Activated CD4-positive, alpha-beta T cell treated with anti-CD3 and anti-CD28 coated beads for 36 hours (primary cell): ENCODE measurements at places on chromosomes 13 and 19. TPM values are rescaled to one million over a fixed set of nuclear protein-coding genes. Genes with fewer than 3 reads are reported as not detected.

DNA sequence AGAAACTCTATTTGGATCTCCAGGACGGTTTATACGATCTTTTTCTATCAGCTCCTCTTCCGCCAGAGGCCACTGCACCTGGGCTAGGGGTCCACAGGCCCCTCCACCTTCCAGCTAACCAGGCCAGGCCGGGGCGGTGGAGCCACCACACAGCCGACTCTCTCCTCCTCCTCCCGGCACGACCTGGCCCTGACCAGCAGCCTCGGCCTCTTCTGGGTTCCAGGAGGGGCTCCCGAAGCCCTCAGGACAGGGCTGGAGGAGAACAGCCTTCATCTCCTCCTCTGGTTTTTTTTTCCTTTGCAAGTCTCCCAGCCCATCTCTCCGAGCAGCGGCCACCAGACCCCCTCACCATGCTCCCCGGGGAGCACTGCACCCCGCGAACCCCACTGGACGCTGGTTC lies 17.1 kb downstream of the DPF1 start:
- no peak overlapping the region for H3K4me3 ChIP-seq
- peaks cover 10% of the 10 kb centered on the region for H3K4me1 ChIP-seq
- DNase-seq: no peak
- H3K27ac ChIP-seq: no peak overlapping the region

DNA sequence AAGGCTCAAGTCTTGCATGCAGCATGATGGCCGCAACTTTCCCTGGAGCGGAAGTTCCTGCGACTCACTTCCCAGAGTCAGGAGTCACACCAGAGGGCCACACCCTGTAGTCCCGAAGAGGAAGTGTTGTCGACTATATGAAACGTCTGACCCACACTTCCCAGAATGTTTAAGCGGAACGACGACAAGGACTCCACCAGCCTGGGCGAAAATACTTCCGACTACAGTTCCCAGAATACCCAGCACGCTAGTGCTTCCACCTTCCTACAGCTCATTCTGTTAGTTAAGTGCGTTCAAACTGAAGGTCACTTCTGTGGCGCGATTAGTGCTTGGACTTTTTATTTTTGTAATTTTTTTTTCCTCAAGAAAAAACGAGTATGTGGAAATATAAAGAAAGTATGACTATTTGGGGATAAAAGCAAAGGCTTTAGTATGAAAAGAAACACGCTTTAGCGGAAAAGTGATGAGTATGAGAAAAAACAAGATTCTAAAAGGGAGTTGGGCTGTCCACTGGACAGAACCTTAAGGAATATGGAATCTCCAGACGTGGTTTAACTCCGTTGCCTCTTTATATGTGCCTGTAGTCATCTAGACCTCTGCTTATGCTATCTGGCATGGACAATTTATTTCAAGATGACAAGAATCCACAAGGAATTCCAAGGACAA lies 15.5 kb upstream of the ZNF112 start:
- H3K36me3 ChIP-seq: peaks cover 5% of the 10 kb centered on the region
- no peak for DNase-seq
- H3K4me3 ChIP-seq: no peak overlapping the region
- H3K27ac ChIP-seq: no peak overlapping the region

DNA sequence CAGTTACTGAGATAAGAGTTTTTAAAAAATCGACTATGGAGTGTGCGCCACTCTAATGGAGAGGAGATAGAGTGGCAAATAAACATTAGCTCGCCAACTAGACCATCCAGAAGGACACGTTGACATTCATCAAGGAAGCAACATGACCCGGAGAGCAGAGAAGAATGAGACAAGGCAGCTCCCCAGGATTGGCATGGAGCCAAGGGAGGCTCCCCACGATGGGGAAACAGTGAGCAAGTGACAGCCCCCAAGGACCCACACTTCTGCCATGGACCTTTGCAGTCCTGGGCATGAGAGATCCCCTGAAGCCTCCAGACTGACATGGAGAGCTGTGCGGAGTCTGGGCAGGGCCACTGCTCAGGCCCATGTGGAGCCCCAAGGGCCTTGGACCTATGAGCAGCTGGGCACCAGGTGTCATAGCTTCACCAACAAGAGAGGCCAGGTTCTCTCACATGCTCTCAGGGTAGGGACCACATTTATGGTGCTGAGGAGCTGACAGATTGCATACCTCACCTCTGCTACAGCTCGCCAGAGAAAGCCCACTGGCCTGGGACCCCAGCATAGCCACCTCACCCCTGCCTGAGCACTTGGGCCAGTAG lies 6.7 kb downstream of the SIGLEC6 start:
- no peaks in the 10 kb centered on the region for H3K36me3 ChIP-seq
- no peak for DNase-seq
- no peak overlapping the region for H3K27ac ChIP-seq
- H3K4me3 ChIP-seq: no peak overlapping the region

DNA sequence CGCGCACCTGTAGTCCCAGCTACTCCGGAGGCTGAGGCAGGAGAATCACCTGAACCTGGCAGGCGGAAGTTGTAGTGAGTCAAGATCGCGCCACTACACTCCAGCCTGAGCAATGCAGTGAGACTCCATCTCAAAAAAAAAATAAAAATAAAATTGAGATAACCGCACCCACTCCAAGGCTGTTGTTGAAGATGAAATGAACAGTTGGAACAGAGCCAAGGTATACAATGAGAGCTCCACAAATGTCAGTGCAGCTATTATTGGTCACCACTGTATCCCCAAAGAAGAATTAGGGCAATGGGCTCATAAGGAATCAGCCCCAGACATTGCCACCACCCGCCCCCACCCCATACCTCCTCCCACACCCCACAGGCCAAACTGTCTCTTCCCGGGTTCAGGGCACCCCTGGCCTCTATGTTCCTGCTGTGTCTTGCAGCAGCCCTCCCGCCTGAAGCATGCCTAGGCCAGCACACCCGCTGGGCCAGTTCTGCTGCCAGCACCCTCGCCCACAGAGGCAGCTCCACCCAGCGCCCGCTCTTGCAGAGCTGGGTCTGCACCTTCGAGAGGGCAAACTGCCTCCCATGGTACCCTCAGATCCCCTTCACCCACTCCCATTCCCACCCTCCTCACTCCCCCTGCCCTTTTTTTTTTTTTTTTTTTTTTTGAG lies 3.5 kb upstream of the S1PR5 start:
- DNase-seq: no peak
- H3K4me1 ChIP-seq: peaks cover 20% of the 10 kb centered on the region
- H3K27me3 ChIP-seq: peaks cover 30% of the 10 kb centered on the region
- H3K36me3 ChIP-seq: no peaks in the 10 kb centered on the region

DNA sequence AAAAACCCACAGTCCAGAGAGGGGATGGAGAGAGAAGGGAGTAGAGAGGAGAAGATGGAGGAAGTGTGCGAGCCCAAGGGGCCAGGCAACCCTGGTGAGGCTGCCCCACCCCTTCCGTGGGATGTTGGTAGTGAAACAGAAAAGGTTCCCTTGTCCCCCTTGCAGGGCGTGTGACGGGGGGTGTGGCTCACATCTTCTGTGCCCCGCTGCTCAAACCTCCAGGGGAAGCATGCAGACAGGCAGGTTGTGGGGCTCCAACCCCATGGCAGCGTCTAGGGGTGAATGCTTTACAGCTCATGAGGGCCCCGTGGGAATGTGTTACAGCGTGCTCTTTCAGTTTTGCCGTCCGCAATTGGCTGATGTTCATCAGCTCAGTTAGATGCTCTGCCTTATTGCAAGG lies 14.7 kb upstream of the EVI5L start:
- peak; percentile 36 for DNase-seq
- H3K4me1 ChIP-seq: peaks cover 11% of the 10 kb centered on the region
- H3K4me3 ChIP-seq: no peak overlapping the region
- peaks cover 5% of the 10 kb centered on the region for H3K36me3 ChIP-seq

DNA sequence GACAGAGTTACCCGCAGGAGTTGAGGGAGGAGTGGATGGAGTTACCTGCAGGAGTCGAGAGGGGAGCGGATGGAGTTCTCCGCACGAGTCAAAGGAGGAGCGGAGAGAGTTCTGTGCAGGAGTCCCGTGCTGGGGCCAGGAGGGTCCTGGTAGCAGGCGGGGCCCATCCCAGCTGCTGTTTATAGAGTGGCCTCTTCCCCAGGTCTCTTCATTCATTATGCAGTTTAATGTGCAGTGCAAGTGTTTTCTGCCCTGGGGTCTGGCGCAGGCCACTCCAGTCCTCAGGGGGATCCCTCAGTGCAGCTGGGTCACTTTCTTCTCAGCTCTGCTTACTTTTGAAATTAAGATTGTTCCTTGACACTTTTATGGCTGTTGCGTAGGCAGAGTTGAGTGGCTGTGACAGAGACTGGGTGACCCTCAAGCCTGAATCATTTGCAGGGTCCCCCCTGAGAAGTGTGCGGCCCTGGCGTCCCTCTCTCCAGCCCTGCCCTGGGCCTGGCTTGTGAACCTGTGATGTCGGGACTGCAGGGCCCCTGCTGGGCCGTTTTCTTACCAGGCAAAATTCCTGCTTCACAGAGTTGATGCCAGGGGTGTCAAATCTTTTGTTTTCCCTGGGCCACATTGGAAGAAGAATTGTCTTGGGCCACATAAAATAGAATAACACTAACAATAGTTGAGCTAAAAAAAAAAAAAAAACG lies 17.9 kb downstream of the TFDP1 start:
- no peaks in the 10 kb centered on the region for H3K27me3 ChIP-seq
- peaks cover 21% of the 10 kb centered on the region for H3K4me1 ChIP-seq
- no peak overlapping the region for H3K27ac ChIP-seq
- H3K4me3 ChIP-seq: no peak overlapping the region

DNA sequence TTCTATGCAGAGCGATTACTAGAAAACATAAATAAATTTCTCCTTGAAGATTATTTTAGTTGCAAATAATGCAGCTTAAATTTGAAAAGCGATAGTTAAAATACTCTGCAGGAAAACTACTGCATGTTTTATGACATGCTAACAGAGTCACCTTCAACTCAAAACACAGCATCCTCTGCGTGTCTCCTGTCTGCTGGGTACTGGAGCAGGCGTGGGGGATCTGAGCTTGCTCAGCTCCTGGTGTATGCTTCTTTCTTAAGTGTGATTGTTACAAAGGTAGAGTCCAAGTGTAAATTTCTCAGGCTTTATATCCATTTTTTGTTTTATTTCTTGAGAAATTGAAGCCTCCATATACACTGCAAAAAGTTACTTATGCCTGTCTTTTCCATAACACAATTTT lies 15.3 kb downstream of the SPATA13 start:
- no peak overlapping the region for H3K27ac ChIP-seq
- no peaks in the 10 kb centered on the region for H3K36me3 ChIP-seq
- DNase-seq: no peak

DNA sequence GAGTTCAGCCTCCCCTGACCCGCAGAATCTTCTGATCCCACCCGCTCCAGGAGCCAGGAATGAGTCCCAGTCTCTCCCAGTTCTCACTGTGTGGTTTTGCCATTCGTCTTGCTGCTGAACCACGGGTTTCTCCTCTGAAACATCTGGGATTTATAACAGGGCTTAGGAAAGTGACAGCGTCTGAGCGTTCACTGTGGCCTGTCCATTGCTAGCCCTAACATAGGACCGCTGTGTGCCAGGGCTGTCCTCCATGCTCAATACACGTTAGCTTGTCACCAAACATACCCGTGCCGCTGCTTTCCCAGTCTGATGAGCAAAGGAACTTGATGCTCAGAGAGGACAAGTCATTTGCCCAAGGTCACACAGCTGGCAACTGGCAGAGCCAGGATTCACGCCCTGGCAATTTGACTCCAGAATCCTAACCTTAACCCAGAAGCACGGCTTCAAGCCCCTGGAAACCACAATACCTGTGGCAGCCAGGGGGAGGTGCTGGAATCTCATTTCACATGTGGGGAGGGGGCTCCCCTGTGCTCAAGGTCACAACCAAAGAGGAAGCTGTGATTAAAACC lies 1.1 kb upstream of the APOE start:
- peaks cover 20% of the 10 kb centered on the region for H3K36me3 ChIP-seq
- no peak overlapping the region for H3K4me3 ChIP-seq
- no peak overlapping the region for H3K27ac ChIP-seq
- DNase-seq: no peak

DNA sequence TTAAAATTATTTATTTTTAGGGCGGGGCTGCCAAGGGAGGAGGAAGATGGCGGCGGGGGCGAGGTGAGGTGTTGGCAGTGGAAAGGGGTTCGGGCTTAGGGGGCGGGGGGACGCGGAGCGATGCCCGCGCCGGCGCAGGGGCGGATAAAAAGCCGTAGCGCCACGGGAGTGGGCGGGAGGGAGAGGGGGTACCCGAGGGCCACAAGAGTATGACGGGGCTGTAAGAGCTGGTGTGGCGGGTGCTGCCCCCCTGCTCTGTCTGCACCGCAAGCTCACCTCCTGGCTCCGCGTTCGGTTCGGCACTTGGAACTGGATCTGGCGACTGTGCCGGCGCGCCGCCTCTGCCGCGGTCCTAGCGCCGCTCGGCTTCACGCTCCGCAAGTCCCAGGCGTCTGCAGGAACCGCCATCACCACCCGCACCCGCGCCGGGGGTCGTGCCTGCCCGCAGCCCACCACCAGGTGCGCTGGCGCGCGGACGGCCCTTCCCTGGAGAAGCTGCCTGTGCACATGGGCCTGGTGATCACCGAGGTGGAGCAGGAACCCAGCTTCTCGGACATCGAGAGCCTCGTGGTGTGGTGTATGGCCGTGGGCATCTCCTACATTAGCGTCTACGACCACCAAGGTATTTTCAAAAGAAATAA lies 265.2 kb upstream of the SGCG start:
- peak overlapping the region; percentile 52 for H3K4me3 ChIP-seq
- peaks cover 2% of the 10 kb centered on the region for H3K4me1 ChIP-seq
- H3K27me3 ChIP-seq: peaks cover 36% of the 10 kb centered on the region

DNA sequence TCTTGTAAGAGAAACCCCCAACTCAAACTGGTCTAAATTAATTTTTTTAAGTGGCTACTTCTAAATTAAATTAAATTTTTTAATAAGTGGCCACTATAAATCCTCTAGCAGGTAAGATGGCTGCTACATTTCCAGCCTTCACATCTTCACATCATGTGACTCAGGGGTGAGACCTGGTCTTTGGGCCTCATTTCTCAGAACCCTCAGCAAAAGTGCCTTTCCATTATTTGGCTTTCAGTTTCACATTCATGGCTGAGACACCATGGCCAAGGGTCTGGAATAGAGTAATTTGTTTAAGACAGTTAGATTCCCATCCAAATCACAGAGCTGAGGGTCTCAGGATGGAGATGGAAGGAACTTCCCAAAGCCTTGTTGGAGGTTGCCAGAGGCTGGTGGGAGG lies 47.5 kb downstream of the DCT start:
- peaks cover 33% of the 10 kb centered on the region for H3K4me1 ChIP-seq
- DNase-seq: peak; percentile 34
- peak overlapping the region; percentile 55 for H3K27ac ChIP-seq
- no peaks in the 10 kb centered on the region for H3K27me3 ChIP-seq
- H3K36me3 ChIP-seq: no peaks in the 10 kb centered on the region

DNA sequence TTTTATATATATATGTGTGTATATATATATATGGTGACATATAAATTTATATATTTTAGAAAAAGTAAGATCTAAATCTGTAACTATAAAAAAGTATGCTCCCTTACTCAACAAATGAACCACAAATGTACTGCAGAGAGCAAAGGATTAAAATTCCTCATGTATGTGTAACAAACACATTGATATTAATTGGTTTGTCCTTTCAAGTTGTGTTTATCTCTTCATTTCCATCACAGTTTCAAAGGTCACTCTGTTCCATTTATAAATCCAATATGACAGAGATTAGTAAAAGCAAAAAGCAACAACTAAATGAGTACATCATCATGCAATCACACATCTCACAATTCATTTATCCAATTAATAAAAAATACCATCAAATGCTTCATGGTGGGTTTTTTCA lies 247.9 kb downstream of the DACH1 start:
- H3K27me3 ChIP-seq: no peaks in the 10 kb centered on the region
- DNase-seq: no peak
- H3K27ac ChIP-seq: no peak overlapping the region

GRCh38 chr13:33758113-33758512 lies 59.8 kb upstream of the RFC3 start:
- no peaks in the 10 kb centered on the region for H3K36me3 ChIP-seq
- no peaks in the 10 kb centered on the region for H3K4me1 ChIP-seq
- H3K27ac ChIP-seq: no peak overlapping the region
- peaks cover 1% of the 10 kb centered on the region for H3K27me3 ChIP-seq
- no peak overlapping the region for H3K4me3 ChIP-seq
- no peak for DNase-seq

Gene ZNF285
- total RNA-seq: 1.4 TPM

Gene SPTBN4
- 2.5 TPM for total RNA-seq
